ENCODE measurements at places on chromosomes 6 and 20.

GRCh38 chr6:3789018-3789895 is 37.7 kb upstream of the PXDC1 start:
- DNase-seq = no peak

DNA sequence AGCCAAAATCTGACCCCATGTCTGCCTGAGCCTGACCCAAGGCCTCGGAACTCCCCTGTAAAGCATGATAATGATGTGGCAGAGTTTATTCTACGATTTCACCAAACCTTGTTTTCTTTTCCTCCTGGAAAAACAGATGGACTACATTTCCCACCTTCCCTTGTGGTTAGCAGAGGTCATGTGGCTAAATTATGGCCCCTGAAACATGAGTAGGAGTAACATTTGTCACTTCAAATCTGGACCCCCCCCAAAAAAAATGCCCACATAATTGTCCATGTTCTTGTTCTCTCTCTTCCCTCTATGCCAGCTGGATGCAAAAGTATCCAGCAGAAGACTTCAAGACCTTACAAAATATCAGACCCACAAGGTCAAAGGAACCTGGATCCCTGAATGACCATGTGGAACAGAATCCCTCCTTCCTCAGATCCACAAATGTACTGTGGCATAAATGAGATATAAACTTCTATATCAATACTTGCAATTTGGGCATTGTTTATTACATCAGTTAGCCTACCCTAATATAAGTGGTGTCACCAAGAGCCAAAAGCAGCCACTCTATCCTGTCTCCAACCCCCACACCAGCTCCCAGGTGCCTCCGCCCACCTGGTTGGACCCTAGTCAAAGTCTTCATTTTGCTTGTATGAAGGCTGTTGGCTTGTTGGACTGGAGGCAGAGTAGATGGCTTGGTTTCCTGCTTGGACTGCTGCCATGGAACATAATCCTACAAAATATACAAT is 1.4 kb downstream of the C20orf96 start:
- DNase-seq = no peak

GRCh38 chr20:38764567-38765318 is 16.5 kb downstream of the ACTR5 start:
- no peak for DNase-seq

- DNase-seq = no peak
These were observed 1.0 kb downstream of the TOMM34 start for GRCh38 chr20:44959082-44959637.

GRCh38 chr20:61901392-61902220 is 164.1 kb downstream of the TAF4 start:
- DNase-seq = no peak

- no peak for DNase-seq
These were observed 118.1 kb downstream of the MACROD2 start for GRCh38 chr20:14113416-14113815.

- DNase-seq = no peak
These were observed 23.4 kb upstream of the PTGIS start for GRCh38 chr20:49591217-49591865.
